ENCODE measurements at places on chromosomes 7 and 10. TPM values are rescaled to one million over a fixed set of nuclear protein-coding genes. Genes with fewer than 3 reads are reported as not detected.

The ARHGAP22 gene
- 24.5 TPM for total RNA-seq

The GPR37 gene
- 2.3 TPM for total RNA-seq

The CRPPA gene
- 1.8 TPM for total RNA-seq

The CLEC2L gene
- total RNA-seq: not detected

The LRIT1 gene
- not detected for total RNA-seq

The MLXIPL gene
- total RNA-seq: not detected

The PRKAR2B gene
- 4.1 TPM for total RNA-seq

The GFRA1 gene
- 42.7 TPM for total RNA-seq

The STRIP2 gene
- 6.3 TPM for total RNA-seq
